ENCODE measurements at places on chromosomes 4 and X.

DNA sequence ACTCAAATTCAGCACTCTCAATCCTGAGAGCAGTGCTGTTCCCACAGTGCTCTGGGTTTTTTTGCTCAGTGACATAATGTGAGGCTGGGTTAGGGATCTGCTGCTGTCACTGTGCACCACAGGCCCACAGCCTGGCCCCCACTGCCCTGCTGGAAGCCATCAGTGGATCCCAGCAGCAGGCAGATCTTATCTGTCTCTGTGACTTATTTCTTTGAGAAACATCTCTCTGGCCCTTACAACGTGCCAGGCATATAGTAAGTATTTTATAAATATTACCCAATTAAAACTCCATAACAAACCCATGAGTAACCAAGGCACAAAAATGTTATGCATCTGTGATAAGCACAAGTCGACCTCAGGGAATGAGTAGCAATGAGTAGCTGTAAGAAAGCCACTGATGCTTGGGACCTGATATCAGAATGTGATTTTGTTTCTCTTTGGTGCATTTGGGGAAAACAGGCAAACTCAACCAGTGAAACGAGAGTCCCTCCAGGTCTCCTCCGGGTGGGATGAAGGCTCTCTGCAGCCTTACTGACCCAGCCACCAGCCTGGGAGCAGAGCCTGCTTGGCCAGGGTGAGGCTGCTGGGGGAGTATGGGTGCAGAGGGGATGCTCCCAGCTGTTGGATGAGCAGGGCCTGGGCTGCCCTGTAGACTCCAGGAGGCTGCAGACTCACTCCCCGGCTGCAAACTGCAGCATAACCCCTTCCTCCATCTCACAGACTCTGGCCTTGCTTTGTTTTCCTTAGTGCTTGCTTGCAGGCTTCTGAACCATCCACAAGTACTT lies 172.7 kb upstream of the LNX1 start:
- no peak for DNase-seq

DNA sequence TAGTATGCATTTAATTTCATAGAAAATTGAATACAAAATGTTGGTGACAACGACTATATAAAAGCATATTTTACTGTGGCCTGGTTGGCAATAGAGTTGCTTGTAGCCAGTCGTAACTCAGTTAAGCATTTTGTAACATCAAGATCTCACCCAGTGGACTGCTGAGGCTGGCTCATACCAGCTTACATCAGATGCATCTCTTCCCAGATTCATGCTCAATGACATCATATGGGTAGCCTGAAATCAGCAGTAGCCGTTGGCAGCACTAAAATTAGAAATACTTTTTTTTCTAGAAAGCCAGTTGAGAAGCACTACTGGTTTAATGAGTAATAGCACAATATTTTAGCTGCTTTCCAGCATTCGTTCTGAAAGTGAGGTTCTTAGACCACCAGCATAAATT lies 341.2 kb downstream of the TECRL start:
- DNase-seq = no peak

DNA sequence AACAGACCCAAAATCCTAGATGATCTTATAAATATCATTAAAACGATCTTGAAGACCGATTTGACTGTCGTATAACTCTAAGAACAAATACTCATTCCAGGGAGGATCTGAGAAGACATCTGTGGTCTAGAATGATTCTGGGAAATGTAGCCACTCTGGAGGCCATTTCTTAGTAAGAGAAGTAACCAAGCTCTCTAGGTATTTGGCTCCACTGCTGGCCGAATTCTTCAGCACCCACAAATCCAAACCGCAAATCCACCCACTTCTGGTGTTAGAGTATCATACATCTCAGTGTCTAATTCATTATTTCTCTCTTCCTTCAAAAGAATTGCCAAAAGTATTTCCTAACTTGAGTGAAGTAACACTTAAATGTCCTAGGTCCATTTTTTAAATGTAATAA lies 23.9 kb downstream of the KLHL5 start:
- DNase-seq = peak; percentile 57

DNA sequence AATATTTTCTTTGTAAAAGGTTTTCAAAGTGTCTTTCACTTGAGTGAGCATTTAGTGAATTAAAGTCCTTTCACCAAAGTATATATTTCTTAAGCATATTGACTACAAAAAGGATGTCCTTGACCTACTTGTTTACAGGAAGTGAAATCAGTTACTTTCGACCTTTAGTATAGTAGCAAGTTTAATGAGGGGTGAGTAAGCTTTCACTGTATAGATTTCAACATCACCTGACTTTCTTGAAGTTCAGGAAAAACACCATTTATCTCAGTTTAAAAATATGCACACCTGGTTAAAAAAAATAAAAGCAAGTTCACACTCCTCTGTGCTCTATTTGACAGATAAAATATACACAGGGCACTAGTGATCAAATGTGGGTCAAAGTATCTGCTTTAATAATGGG lies 88.1 kb downstream of the CCSER1 start:
- no peak for DNase-seq

DNA sequence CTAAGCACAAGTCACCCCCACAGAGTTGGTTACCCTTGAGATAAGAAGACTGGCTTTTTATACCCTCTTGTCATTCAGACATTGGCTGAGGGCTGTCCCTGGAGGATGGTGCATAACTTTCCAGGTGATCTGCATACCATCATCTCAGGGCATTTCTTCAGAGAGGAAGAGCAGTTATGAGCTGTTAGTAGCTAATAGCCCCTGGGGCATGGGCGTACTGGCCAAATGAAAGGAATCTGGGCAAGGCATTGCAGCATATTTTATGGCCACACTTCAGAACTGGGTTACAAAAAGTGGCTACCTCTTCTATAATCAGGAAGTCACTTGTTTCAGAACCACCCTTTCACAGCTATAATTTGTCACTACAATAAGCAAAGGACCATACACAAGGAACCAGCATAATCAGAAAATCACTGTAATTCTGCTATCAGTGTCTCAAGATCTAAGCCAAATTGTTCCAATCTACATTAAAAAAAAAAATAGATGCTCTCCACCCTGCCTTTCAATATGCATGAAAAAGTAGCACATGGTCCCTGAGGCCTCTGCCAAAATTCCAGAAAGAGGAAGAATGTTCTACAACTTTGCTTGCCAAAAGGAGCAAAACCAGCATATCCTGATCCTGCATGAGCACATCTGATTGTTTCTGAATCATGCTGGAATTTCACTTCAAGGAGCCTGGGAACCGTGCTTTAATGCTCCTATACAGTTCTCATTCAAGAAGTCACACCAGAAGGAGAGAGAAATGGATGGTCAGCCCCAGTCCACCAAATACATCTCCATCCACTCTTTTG lies 92.0 kb downstream of the TMEM144 start:
- DNase-seq = no peak

DNA sequence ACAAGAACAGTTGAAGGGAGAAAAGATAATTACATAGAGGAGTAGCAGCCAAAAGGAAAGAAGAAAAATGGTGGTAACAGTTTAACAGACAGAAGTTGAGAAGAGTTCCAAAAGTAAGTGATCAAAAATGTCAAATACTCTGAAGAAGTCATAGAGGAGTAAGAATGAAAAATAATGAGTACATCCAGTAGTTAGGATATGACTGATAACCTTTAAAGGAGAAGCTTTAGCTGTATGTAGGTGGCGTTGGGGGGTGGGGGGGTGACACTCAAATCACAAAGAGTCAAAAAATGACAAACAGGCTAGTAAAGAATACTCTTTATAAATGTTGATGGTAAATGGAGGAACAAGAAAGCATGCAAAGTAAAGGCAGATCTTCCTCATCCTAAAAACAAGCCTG lies 40.6 kb downstream of the RAB33A start:
- no peak for DNase-seq

DNA sequence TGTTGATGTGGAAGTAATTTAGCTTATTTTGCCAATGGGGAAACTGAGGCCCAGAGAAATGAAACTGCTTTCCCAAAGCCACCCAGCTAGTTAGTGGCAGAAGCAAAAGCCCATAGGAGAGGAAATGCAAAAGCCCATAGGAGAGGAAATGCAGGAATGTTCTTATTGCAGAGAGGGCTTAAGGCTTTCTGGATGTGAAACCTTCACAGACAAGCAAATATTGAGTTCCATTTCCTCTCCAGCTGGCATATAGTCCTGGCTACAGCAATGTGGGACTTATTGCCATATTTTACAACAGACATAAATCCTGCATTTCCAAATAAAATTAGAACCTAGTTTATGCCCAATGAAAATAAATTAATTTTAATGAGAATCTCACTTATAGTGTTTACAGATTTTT lies 69.7 kb downstream of the TMEM154 start:
- DNase-seq = no peak

- no peak for DNase-seq
Measured at GRCh38 chr4:13536607-13537006, 7.7 kb downstream of the NKX3-2 start.

GRCh38 chrX:50375481-50376267 lies 95.0 kb downstream of the DGKK start:
- DNase-seq = no peak

DNA sequence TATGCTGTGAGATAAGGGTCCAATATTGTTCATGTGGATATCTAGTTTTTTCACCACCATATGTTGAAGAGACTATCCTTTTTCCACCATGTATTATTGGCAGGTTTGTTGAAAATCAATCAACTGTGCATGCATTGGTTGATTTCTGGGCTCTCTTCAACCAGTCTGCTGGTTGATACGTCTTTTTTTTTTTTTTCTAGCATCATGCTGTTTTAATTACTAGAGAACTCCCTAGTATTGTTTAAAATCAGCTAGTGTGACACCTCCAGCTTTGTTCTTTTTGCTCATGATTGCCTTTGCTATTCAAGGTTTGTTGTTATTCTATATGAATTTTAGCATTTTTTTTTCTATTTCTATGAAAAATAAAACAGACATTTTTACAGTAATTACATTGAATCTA lies 123.9 kb downstream of the SLC7A11 start:
- DNase-seq = no peak

DNA sequence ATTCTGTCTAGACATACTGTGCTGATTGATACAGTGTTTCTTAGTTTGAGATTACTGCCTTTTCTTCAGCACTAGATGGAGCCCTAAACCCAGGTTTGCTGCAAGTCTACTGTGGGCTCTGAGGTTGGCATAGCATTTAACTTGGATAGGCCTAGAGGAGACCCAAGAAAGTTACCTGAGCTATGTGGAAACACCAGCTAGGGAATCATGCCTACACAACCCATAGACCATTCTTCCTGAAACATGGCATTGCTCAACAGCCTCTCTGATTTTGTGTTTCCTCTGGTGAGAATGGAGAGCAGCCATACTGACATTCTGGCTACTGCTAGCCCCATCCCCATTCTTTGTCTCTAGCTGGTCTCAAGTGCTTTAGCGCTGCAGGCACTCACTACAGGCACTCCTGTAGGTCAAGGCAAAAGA lies 287.7 kb upstream of the PCDH18 start:
- no peak for DNase-seq

DNA sequence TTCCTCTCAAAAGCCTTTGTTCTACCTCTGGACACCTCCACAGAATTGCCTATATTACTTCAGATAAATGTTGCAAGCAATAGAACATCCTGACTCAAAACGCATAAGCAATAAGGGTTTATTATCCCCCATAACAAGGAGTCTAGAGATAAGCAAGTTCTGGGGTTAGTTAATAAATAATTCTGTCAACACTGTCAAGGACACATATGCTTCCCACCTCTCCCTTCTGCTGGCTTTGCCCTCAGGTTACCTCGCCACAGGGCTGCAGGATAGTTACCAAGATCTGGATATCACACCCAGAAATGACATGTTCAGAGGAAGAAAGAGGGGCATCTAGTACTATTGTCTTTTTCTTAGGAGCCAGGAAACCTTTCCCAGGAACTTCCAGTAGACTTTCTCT lies 14.0 kb upstream of the DUSP21 start:
- no peak for DNase-seq

DNA sequence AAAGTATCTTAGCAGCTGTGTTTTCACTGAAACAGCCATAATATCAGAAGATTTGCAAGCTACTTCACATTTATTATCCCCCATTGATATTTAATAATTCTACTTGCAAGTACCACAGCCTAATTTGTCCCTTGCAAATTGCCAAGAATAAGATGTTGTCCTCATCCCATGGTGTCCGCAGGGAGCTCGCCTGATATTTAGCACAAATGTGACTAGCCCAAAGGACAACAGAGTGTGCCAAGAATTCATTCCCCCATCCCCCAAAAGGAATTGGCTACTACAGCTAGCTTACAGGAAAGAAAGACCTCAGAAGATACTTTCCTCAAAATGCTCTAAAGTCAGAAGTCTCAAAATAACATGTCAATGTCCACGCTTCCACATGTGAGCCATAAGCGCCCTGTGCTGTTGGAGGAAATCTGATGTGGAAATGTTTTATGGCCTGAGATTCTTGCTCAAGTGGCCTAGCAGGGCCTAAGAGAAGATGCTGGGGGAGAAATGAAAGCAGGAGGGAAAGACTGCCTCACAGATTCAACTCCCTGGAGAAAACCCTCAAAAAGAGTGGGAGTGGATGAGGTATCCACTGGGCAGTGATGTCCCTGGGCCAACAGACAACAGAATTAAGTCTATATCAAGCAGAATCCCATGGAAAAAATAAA lies 111.4 kb downstream of the SH3KBP1 start:
- no peak for DNase-seq

- DNase-seq = no peak
Measured at GRCh38 chr4:123106747-123107146, 184.3 kb upstream of the NUDT6 start.

GRCh38 chr4:151784706-151785105 lies 23.9 kb upstream of the GATB start:
- no peak for DNase-seq

- DNase-seq = no peak
Measured at GRCh38 chr4:152273343-152273742, 262.5 kb downstream of the FBXW7 start.

GRCh38 chrX:129738466-129739308 lies at the start of gene XPNPEP2:
Gene XPNPEP2 (plus strand): TSS chrX:129738979. CDS start chrX:129739214, 235 bp downstream.
- no peak for DNase-seq

DNA sequence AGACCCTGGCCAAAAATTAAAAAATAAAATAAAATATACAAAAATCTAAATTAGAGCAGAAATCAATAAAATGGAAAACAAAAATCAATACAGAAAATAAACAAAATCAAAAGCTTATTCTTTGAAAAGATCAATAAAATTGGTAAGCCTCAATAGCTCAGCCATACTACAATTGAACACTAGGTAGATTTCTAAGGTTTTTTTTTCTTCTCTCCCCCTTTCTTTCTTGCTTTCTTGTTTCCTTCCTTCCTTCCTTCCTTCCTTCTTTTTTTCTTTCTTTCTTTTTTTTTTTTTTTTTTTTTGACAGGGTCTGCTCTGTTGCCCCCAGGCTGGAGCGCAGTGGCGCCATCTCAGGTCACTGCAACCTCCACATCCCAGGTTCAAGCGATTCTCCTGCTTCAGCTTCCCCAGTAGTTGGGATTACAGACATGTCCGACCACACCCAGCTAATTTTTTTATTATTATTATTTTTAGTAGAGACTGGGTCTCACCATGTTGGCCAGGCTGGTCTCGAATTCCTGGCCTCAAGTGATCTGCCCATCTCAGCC lies 23.4 kb upstream of the PPP3CA start:
- DNase-seq = no peak

DNA sequence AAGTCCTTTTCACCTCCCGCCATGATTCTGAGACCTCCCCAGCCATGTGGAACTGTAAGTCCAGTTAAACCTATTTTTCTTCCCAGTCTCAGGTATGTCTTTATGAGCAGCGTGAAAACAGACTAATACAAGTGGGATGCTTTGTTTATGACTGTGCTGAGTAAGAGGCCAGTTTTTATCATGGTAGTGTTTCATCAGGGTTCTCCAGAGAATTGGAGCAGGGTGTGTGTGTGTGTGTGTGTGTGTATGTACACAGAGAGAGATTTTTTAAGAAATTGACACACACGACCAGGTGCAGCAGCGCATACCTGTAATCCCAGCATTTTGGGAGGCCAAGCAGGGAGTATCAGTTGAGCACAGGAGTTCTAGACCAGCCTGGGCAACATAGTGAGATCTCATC lies 34.6 kb upstream of the SLC2A9 start:
- no peak for DNase-seq

GRCh38 chrX:107273795-107274194 lies 67.4 kb downstream of the DNAAF6 start:
- DNase-seq = no peak
